Parietal lobe (tissue), 2 donors: ENCODE measurements at places on chromosomes 12 and 14. TPM values are rescaled to one million over a fixed set of nuclear protein-coding genes. Genes with fewer than 3 reads are reported as not detected.

The OLR1 gene
- 3.4 TPM for total RNA-seq

The ACSM4 gene
- total RNA-seq = not detected

The CLEC9A gene
- total RNA-seq = not detected

The FAM90A1 gene
- total RNA-seq = not detected

The CSRP2 gene
- total RNA-seq = 280 TPM

The AKAP5 gene
- total RNA-seq = 19.1 TPM

The A2ML1 gene
- 1.6 TPM for total RNA-seq

The KRT71 gene
- not detected for total RNA-seq

The ADAM20 gene
- total RNA-seq = 9.4 TPM

The RPL10L gene
- not detected for total RNA-seq

The SMIM41 gene
- total RNA-seq = not detected
